ENCODE measurements at places on chromosomes 4 and X. TPM values are rescaled to one million over a fixed set of nuclear protein-coding genes. Genes with fewer than 3 reads are reported as not detected.

The XKRX gene
- 0.06 TPM for total RNA-seq

The ARHGEF38 gene
- not detected for total RNA-seq

DNA sequence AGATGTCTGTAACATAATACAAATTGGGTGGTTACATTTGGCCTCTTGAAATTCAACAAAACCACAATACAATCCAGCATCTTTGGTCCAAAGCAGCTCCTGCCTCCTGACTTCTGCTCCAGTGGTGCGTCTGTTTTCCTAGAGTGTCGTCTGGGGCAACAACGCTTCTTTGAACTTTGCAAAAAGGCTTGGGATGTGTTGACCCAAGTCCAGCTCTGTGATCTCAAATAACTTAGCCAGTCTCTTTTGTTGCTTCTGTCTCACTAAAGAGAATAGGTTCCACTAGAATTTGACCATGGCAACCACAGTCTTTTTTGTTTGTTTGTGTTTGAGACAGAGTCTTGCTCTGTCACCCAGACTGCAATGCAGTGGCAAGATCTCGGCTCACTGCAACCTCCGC lies 324.0 kb downstream of the DHRSX start:
- DNase-seq: no peak

The HTATSF1 gene
- total RNA-seq: 68.9 TPM

GRCh38 chr4:15294832-15295231 lies 133.0 kb upstream of the C1QTNF7 start:
- DNase-seq: no peak
